ENCODE measurements at places on chromosomes 5 and 9.

- DNase-seq = no peak
Measured at GRCh38 chr5:142183561-142183960, 75.0 kb downstream of the NDFIP1 start.

DNA sequence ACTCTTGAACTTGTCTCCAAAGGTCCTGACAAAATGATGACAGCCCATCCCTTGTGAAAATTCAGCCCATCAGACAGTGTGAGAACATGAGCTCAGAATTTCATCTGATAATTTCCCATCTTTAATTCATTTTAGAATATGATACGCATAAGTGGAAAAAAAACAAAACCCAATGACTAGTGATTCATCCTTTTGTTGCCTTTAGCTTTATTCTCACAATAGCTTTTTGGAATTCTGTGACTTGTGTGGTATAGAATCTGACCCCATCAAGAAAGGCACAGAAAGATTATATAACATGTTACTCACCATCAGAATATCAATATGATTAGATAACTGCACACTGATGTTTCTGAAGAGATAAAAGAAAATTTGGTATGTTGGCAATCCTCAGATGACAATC, 16.1 kb upstream of the TMED7 start:
- DNase-seq = no peak

- DNase-seq = no peak
Measured at GRCh38 chr9:126457175-126457547, 130.5 kb downstream of the MVB12B start.

- no peak for DNase-seq
Measured at GRCh38 chr9:70438341-70438928, 24.0 kb upstream of the KLF9 start.

GRCh38 chr5:62043289-62044280, 262.4 kb upstream of the KIF2A start:
- no peak for DNase-seq

- no peak for DNase-seq
Measured at GRCh38 chr5:174877987-174878386, 153.6 kb downstream of the MSX2 start.

GRCh38 chr5:55372130-55372925, 64.5 kb downstream of the MTREX start:
- DNase-seq = no peak

- DNase-seq = no peak
Measured at GRCh38 chr5:41364346-41364745, 146.1 kb downstream of the PLCXD3 start.

DNA sequence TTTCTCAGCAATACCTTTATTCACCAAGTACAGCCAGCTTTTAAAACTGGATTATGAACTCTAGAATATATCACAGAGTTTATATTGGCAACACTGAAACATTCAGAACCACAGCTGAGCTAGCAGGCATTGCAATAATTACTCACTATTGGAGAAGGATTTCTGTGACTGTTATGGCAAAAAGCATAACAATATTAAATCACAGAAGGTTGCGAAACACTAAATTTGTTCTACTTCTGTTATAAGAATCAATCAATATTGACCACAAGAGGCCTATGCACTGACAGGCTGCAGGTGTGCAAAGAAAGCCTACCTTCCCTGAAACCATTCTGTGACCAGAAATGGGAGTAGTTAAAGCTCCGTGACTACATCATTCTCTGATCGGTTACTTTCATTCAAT, 59.2 kb downstream of the AP3B1 start:
- no peak for DNase-seq

- DNase-seq = no peak
Measured at GRCh38 chr9:70581214-70581954, 166.9 kb upstream of the KLF9 start.

- no peak for DNase-seq
Measured at GRCh38 chr5:130893006-130893405, 272.1 kb downstream of the HINT1 start.

GRCh38 chr9:93860694-93861658, 94.2 kb downstream of the BARX1 start:
- DNase-seq = no peak

DNA sequence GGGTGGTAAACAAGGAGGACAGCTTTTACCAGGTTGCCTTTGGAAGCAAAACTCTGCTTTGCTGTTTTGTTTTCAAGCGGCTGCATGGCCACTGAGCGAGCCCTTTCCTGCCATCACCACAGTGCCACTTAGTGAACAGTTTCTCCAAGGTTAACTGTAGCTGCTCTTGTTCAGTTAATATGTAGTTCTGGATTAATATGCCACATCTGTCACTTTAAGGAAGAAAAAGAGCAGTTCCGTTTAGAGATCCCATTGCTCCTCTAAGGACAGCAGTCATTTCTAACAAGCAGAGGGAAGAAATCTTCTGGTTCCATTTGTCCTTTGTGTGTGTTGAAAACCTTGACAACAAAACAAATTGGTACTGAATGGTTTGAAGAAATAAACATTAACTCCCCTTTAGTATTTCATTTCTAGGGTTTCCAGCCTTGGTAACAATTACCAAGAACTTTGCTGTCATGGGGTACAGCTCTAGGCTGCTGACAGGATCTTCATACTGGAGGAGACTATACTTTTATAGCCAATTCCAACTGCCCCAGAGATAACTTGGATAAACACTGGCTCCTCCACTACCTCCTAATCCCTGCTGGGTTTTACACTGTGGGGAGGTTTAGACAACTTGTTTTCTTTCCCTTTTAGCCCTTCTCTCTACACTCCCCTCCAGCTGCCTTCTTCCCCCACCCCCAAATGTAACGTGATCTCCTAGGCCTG, 10.3 kb upstream of the ABL1 start:
- no peak for DNase-seq

DNA sequence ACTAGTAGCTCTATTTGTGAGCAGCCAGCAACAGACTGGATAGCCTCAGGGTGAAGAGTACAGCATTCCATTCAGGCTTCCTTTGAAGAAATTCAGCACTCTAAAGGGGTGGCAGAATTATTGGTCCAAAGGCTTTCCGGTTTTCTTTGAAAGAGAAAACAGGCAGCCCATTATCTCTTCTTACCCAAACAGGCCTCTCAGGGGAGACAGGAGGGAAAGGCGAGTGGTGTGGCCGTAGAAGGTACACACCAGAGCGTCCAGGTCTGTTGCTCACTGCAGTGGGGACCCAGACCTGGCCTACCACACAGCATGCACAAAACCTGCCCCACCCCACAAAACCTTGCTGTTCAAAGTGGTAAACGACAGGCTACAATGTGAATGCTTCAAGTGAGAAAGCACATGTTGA, 83.3 kb downstream of the ZNF608 start:
- no peak for DNase-seq

GRCh38 chr5:142888469-142889085, 118.4 kb downstream of the ARHGAP26 start:
- DNase-seq = peak; percentile 27

DNA sequence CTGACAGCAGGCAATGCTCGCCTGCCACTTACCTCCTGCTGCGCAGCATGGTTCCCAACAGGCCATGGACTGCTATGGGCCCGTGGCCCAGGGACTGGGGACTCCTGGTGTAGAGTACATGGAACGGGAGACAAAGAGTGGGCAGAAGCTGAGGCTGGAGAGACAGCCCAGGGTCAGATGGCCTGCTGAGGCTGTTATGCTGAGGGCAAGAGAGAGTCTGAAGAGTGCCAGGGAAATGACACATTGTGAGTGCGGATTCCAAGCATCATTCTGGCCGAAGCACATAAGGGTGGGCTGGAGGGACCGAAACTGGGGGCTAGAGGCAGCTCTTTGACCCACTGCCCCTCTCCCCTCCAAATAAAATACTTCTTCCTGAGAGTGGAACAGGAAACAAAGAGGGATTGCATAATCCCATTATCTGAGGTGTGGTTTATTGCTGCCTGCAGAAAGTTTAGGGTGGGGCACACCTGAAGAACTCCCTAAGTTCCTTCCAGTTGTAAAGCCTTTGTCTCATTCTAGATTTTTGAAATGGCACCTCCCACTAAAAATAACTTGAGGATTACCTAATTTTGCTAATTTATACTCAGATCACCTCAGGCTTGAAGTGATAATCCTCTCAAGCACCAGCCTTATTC, 158.1 kb downstream of the ATP10B start:
- no peak for DNase-seq

DNA sequence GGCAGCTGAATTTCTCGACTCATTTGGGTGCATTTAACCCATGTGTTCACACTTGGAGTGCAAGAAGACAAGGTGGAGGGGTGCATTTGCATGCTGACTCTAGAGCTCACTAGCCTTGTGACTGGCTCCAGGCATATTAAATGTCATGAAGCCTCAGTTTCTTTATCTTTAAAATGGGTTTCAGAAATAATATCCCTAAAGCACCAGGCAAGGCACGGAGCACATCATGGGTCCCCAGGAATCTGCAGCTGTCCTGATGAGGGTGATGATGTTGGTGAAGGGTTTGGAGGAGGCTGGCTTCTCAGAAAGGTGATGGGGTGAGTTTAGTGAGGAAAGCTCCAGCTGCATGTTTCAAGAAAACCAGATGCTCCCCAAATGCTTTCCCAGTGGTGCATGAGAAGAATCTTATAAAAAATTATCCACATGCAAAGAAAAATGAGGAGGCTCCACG, 14.8 kb downstream of the STC2 start:
- DNase-seq = no peak

DNA sequence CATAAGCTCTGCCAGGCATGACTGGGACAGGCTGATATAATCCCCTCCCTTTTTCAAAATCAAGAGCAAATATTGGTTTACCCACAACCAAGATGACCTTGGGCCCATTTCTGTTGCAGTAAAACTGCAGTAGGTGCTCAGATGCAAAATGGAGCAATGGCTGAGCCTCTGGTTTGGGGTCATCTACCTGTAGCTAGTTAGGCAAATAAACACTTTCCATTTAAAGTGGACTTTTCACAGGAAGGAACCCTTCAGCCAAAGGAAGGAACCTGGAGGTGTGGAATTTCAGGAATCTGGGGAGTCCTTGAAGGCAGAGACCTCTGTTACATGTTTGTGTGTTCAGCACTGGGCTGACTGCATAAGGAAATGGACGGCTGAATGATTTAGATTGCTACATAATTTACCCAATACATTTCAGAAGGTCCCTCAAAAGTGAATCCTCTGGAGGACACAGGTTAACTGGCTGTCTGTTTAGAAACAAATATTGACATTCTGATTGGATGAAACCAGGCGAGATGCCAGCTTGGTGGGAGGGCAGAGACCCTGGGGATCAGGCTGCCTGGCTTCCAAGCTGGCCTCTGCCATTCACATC, 170.1 kb upstream of the ZNF618 start:
- no peak for DNase-seq

DNA sequence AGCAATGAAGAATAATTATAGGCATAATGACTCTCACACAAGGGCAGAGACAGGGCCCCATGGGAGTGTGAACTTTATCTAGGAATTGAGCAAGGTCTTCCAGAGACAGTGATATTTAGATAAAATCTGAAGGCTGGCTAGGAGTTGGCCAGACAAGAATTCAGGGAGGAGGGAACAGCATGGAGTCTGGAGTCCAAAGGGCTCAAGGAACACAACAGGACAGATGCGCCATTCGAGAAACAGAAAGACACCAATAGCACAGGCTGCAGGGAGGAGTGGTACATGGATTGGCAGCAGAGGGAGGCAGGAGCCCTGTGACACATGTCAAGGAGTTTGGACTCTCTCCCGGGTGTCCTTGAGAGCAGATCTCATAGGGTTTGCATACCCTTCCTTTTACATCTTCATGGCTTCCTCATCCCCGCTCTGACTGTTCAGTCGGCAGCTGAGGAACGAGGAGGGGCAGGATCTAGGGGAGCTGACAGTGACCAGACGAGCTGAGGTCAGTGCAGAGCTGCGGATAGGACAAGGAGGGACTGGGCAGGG, 64.0 kb upstream of the XPA start:
- no peak for DNase-seq
